Naive thymus-derived CD8-positive, alpha-beta T cell (primary cell): ENCODE measurements at places on chromosomes 7 and 10. TPM values are rescaled to one million over a fixed set of nuclear protein-coding genes. Genes with fewer than 3 reads are reported as not detected.

FRA10AC1 gene
- total RNA-seq: 28.9 TPM

DNA sequence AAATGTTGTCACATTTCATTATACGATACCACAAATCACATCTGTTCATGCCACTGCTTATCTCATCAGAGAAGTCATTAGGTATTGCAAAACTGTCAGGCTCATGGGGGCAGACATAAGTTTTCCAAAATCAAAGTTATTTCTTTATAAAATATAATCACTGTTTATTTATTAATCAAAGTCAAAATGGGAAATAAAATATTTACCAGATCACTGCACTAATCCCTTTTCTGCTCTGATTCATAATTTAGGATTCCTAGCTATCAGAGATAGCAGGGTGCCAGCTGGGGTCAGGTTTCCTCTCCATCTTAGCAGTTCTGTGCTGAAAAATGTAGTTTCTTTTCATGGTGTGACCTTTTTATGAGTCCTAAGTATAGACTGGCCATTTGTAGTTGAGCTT is 117.7 kb upstream of the LANCL2 start:
- H3K36me3 ChIP-seq: no peaks in the 10 kb centered on the region
- H3K27me3 ChIP-seq: peaks cover 40% of the 10 kb centered on the region
- no peak overlapping the region for H3K27ac ChIP-seq

GRCh38 chr7:87498893-87499292 is 23.4 kb upstream of the ABCB4 start:
- peaks cover 6% of the 10 kb centered on the region for H3K4me1 ChIP-seq
- H3K4me3 ChIP-seq: no peak overlapping the region
- no peak overlapping the region for H3K27ac ChIP-seq
- no peaks in the 10 kb centered on the region for H3K36me3 ChIP-seq

DNA sequence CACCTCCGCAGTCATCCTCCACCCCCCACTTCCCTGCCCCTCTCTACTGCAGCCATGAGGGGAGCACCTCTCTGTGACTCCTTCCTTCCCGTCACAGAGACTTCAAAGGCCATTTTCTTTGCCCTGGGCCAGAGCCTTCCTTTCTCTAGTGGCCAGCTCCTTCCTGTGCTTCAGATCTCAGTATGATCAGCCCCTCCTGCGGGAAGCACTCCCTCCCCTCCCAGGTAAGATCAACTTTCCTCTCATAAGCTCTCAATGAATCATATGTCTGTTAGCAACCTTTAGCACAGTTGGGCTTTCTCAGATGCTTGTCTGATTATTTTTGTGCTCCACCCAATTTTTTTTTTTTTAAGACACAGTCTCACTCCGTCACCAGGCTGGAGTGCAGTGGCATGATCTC is 241.0 kb upstream of the PRSS1 start:
- peaks cover 2% of the 10 kb centered on the region for H3K27me3 ChIP-seq
- peaks cover 45% of the 10 kb centered on the region for H3K4me1 ChIP-seq
- no peak overlapping the region for H3K4me3 ChIP-seq
- peak; percentile 17 for DNase-seq
- peak overlapping the region; percentile 29 for H3K27ac ChIP-seq
- no peaks in the 10 kb centered on the region for H3K36me3 ChIP-seq

- no peak for DNase-seq
- H3K27ac ChIP-seq: no peak overlapping the region
These were observed 153.4 kb upstream of the FEZF1 start for GRCh38 chr7:122457969-122458368.
